ENCODE measurements at places on chromosomes 11 and 22.

- no peak for DNase-seq
Measured at GRCh38 chr22:17846326-17846992, 72.2 kb upstream of the BID start.

DNA sequence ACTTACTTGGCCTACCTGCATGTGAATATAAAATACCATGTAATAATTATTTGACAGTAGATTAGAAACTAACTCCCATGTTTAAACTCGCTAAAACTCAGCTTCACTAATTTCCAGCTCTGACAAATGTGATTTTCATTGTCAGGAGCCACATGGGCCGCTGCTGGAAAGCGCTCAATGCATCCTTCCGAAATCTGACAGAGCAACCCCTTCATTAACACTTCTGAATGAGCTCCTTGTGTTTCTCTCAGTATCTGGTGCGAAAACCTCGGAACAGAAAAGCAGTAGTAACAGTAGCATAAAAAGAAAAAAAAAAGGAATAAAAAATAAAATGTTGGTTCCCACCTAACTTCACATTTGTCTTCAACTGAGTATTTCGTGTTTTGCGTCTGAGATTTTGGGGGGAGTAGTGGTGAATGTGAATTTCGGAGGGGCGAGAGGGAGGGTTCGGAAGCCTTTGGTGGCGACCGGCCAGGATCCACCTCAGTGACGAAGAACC is 710 bp downstream of the MTCH2 start:
- DNase-seq, result peak; percentile 45

GRCh38 chr11:91129596-91129995 is 906.7 kb upstream of the CHORDC1 start:
- no peak for DNase-seq

DNA sequence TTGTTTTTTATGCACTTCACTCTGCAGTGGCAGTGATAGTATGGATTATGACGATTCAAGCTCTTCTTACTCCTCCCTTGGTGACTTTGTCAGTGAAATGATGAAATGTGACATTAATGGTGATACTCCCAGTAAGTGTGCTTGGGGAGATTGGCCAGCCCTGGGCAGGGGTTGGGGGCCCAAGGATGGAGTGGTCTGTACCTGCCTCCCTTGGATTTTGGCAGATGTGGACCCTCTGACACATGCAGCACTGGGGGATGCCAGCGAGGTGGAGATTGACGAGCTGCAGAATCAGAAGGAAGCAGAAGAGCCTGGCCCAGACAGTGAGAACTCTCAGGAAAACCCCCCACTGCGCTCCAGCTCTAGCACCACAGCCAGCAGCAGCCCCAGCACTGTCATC is 14.2 kb downstream of the MADD start:
- no peak for DNase-seq

DNA sequence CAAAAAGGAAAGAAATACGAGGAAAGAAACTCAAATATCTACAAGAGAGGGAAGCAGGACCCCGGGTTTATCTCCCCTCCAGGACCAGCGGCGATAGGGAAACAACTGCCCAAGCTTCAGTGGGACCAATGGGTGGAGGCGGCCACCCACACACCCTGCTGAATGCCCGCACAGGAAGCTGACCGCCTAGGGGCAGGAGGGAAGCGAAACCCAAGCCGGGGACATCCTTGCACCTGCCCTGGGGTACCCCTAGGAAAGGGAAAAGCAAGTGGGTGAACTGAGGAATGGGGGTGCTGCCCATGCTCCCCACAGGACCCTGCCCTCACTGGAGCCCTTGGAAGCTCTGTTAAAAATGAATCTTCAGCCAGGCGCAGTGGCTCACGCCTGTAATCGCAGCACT is 27.6 kb upstream of the HMOX1 start:
- no peak for DNase-seq

DNA sequence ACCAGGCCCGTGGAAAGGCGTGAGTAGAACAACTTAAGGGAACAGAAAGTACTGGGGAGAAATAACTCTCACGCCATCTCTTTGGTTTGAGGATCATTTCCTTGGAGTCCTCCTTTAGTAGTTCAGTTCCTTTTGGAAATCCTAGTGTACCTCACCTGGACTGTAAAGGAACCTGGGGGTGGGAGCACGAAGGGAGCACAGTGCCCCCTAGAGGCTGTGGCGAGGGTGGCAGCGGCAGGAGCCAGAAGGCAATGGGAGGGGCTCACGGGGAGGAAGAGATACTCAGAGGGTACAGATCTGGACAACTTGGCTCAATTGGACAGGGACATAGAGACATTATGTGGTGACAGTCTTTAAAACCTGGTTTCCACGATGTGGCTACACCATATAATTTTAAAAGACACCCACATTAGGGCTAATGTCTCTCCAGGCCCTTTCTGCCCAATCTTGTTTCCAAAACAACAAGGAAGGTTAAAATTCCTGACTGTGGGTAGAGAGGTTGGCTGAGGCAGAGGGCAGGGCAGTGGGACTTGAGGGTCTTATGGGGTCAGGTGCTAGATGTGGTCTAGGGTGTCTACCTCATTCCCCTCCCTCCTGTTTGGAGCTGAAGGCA is 87.0 kb downstream of the CSNK2A3 start:
- peak; percentile 60 for DNase-seq

DNA sequence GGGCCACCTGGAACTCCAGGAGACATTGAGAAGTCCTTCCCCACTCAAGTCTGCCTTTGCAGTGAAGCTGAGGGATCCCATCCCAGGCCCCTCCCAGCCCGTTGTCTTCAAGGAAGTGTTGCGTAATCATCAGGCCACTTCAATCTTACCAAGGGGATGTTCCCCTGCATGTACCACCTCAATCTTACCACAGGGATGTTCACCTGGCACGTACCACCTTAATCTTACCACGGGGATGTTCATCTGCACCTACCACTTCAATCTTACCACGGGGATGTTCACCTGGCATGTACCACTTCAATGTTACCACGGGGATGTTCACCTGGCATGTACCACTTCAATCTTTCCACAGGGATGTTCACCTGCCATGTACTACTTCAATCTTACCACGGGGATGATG is 108.0 kb upstream of the SYN3 start:
- no peak for DNase-seq

GRCh38 chr22:36397131-36398093 is 9.6 kb upstream of the MYH9 start:
- no peak for DNase-seq

DNA sequence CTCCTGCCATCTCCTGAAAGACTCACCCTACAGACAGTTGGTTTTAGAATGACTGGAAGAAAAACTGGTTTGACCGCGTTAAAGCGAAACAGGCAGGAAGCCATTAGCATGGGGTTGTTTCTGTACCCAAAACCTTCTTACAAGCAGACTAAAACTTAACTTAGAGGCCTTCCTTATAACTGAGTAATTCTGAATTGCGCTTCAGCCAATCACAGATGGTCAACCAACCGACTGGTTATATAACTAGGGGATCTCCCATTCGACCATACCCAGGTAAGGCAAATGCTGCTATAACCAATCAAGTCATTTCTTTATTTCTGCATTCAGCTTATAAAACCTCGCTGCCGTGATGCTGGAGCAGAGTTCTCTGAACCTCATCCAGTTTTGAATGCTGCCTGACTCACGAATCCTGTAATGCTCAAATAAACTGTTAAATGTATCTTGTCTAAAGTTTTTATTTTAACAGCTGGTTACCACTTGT is 87.8 kb upstream of the DRD2 start:
- no peak for DNase-seq

DNA sequence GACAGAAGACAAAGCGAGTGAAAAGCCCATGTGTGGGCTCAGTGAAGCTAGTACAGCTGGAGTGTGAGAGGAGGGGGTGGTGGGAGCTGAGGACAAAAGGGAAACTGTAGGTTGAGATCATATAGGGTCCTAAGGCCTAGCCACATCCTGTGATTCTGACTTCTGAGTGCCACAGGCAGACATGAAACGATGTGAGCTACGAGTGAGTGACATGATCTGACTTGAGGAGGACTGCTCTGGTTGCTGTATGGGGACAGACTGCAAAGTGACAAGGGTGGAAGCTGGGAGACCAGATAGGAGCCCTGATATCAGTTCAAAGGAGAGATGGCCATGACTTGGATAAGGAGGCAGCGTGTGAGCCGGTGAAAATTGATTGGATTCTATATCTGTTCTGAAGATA is 85.4 kb downstream of the MICAL2 start:
- DNase-seq, result no peak
